Smooth muscle cell of the pulmonary artery (primary cell): ENCODE measurements at places on chromosomes 12 and 14. TPM values are rescaled to one million over a fixed set of nuclear protein-coding genes. Genes with fewer than 3 reads are reported as not detected.

The MARCHF9 gene
- total RNA-seq = 4.2 and 6.2 TPM in 2 replicates

The GPD1 gene
- 0.13 and 0.20 TPM in 2 replicates for total RNA-seq

The GPRC5A gene
- total RNA-seq = 16.7 and 56.1 TPM in 2 replicates

The NRXN3 gene
- total RNA-seq = 1.4 and 2.9 TPM in 2 replicates

The PRH2 gene
- total RNA-seq = not detected in 2 replicates

The AQP5 gene
- total RNA-seq = 0.23 and 0.52 TPM in 2 replicates

The KRT80 gene
- total RNA-seq = 0.65 and 0.83 TPM in 2 replicates

The IRAK3 gene
- 7.9 and 9.0 TPM in 2 replicates for total RNA-seq

The SYNE2 gene
- total RNA-seq = 12.5 and 14.3 TPM in 2 replicates

The DENND5B gene
- total RNA-seq = 10.9 TPM in 2 replicates

The ASCL1 gene
- total RNA-seq = not detected in 2 replicates

The FSCB gene
- not detected in 2 replicates for total RNA-seq

The OAS2 gene
- total RNA-seq = 2.5 and 4.2 TPM in 2 replicates

The TCP11L2 gene
- 28.8 and 41.2 TPM in 2 replicates for total RNA-seq

The BEGAIN gene
- 0.26 and 0.78 TPM in 2 replicates for total RNA-seq

The SLC17A8 gene
- total RNA-seq = not detected in 2 replicates

The OR2AP1 gene
- not detected in 2 replicates for total RNA-seq

The KCNC2 gene
- not detected in 2 replicates for total RNA-seq

The KRT2 gene
- total RNA-seq = not detected in 2 replicates

The LPAR5 gene
- 0.03 TPM in 1 of 2 replicates, not detected in the other for total RNA-seq
